Neural progenitor cell (in vitro differentiated cells): ENCODE measurements at places on chromosomes 13 and 19.

GRCh38 chr19:57887195-57887941, 1.5 kb downstream of the ZNF814 start:
- DNase-seq = peak; percentile 71

DNA sequence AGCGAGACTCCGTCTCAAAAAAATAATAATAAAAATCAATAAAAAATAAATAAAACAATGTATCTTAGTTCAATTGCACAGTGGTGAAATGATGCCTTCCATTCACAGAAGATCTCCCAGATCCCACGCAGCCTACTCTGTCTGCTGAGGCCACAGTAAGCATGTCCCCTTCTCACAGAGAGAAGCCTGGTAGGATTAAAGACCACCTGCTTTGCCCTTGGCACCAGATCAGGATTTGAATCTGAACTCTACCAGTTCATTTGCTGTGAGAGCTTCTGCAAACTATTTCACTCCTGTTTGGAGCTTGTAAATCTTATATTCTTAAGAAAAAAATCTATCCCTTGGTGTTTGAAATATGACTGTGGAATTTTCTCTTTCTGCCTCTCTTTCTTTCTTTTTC, 2.2 kb upstream of the SLC7A1 start:
- DNase-seq = no peak

- no peak for DNase-seq
Measured at GRCh38 chr19:38190061-38190460, 34.0 kb downstream of the DPF1 start.

GRCh38 chr19:2663920-2664571, 38.4 kb downstream of the GNG7 start:
- no peak for DNase-seq

DNA sequence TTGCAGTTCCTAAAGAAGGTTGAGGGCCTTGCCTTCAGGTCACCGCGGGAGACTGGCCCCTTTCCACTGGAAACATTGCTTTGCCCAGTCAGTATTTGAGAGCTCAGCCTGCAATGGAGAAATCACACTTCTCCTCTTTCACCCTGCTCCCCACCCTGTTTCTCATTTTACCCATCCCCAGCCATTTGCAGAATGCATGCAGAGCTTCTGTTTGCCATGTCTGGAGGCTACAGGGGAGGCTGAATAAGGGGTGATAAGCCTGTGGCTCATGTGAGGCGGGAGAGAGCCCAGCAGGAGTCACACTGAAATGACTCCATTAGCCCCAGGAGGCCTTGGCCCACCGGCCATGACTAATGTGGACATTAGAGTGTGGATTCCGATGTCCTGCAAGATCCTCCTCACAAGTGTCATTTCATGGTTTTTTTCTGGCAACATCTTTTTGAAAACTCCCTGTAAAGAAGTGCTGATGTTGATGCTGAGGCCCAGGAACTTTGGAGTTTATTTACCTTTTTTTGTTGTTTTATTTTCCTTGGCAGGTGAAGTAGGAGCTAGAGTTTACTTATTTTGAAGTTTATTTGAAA, 6.3 kb downstream of the SPINT2 start:
- no peak for DNase-seq

DNA sequence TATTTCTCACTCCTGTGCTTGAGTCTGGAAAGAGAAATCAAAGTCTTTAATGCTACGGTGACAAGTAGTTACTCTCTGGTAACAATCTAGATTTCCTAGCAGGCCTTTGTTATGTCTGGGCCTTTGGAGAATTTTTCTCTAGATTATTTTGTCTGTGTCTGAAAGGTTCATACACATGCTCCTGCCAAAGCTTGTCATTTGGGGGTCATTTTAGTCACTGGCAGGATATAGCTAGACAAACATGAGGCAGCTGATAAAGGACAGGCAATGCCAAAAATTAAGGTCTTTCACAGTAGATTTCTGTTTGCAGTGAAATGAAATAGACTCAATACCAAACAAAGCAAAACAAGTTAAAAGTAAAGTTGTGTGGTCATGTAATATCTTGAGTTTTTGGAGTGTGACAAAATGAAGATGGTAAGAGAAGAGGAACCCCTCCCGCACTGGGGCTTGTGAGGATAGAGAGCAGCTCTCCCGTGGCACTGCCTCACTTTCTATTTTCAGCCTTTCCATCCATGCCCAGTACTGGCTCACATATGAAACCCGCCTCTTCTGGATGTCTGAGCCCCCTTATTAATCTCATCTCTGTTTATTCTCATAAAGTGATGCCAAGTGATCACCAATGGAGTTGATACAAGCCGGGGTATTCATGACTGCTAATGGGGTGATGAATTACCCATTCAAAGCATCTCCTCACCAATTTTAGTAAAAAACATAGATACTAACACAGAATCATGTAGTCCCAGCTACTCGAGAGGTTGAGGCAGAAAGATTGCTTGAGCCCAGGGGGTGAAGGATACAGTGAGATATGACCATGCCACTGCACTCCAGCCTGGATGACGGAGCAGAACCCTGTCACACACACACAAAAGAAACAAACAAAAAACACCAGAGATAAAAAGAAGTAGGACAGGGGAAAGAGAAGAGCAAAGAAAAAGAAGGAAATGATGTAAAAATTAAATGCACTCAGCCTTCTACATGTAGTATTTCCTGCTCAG, 389.3 kb downstream of the FGF14 start:
- DNase-seq = no peak
